ENCODE measurements at places on chromosomes 1 and 21.

DNA sequence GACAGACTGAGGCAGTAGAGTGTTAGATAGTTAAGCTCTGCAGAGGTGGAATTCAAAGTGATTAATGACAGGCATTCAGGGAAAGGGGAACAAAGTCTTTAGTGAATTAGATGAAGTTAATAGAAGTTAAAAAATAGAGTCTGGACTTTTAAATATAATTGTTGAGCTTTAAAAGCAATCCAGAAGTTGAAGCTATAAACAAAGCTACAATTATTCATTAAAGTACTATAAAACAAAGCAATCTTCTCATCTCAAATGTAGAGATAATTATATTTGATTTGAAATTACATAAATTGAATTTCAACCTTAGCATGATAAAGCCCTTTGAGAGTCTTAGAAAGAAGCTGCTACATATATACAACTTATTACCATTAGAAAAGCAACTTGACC lies 710.6 kb downstream of the MRPL39 start:
- no peak for DNase-seq

DNA sequence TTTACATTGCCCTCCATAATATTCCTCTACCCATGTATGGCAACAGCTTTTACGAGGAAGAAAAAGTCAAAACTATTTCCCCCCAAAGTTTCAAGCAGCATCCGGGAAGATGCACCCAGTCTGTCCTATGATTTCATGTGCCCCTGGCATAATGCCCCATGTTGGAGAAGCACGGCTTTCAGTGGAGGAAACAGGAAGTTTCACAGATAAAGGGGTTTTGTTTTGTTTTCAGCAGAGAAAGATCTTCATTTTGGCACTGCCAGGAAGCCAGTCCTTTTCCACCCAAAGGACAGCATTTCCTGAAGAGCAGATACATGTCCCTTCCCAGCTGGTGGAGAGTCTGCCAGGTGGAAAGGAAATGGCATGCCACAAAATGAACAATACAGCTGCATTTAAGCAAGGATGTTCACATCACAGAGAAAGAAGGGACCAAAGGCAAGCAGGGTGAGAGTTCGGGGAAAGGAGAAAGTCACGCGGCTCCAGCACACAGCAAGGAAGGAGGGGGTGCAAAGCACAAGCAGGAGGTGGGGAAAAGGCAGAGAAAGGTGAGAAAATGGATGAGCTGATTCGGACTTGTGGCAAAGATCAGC lies 95.3 kb upstream of the HIVEP3 start:
- DNase-seq: no peak

DNA sequence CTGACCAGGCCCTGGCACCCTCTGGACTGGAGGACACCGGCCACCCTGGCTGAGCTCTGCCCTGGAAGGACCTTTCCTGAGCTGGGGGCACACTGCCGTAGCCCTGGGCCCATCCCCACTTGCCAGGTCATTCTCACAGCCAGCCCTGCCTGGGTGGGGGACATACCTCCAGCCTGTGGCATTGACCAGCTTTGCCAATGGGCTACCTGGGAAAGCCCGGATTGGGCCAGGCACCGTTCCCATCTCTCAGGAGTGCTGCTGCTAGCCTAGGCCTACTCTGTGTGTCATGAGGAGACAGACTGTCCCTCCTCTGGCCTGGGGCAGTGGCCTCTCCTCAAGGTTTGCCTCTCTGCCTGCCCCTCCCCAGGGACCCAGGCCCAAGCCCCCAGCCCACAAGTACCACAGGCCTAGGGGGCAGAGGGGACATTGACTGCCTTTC lies 40.0 kb downstream of the COQ8A start:
- DNase-seq: no peak

DNA sequence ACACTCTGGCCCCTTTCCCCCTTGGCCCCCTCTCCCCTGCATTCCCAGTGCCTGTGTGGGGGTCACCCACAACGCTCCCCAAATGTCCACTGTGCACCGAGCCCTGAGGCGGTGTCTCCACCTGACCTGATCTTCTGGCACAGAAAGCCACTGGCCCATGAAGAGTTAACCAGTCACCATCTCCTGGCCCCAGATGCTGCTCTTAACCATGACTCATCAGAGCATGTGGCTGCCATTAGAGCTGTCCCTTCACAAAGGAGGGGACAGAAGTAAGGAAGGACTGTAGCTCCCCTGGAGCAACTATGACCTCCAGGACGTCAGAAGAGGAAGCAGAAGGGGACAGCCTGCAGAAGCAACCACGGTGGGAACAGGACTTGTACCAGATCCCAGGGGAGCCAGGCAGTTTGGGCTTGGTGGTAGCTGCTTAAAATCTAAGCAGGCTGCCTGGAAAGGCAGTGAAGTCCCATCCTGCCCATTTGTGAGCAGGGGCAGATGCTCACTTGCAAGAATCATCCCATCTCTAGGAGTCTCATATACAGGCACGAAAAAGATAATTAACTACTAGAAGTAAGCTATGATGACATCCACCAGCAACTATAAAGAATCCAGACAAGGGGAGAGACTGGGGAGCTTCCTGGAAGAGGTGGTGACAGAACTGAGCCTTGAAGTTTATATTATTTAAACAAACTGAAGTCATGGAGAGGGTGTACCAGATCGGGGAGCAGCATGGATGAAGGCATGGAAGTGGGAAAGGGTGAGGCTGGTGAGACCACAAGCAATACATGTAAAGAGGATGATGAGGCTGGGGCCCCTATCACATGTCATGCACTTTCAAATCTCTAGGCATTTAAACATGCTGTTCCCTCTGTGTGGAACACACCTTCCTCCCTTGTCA lies 1.1 kb upstream of the TTC39A start:
- peak; percentile 56 for DNase-seq

- DNase-seq: no peak
Observed at GRCh38 chr1:183572721-183573120, 17.5 kb downstream of the NCF2 start.

GRCh38 chr1:154952664-154953063 lies 3.2 kb downstream of the PBXIP1 start:
- DNase-seq: no peak

All from SJSA1 (cell line).